T-cell (primary cell): ENCODE measurements at places on chromosomes 1 and 21.

GRCh38 chr21:25405984-25406383, 201.3 kb downstream of the MRPL39 start:
- H3K4me3 ChIP-seq, result no peak overlapping the region
- H3K27ac ChIP-seq, result no peak overlapping the region
- no peak for DNase-seq
- no peaks in the 10 kb centered on the region for H3K36me3 ChIP-seq
- no peaks in the 10 kb centered on the region for H3K27me3 ChIP-seq
- no peaks in the 10 kb centered on the region for H3K4me1 ChIP-seq

- no peaks in the 10 kb centered on the region for H3K4me1 ChIP-seq
- DNase-seq, result no peak
- no peak overlapping the region for H3K27ac ChIP-seq
These were observed 120.7 kb upstream of the CSF3R start for GRCh38 chr1:36603461-36603860.

- H3K27ac ChIP-seq, result no peak overlapping the region
- no peaks in the 10 kb centered on the region for H3K27me3 ChIP-seq
- H3K4me1 ChIP-seq, result peaks cover 31% of the 10 kb centered on the region
- peaks cover 16% of the 10 kb centered on the region for H3K36me3 ChIP-seq
- no peak overlapping the region for H3K4me3 ChIP-seq
These were observed 2.0 kb upstream of the EFNA4 start for GRCh38 chr1:155061381-155062150.

GRCh38 chr1:234502785-234503184, 23.8 kb upstream of the TARBP1 start:
- H3K4me3 ChIP-seq, result no peak overlapping the region
- H3K36me3 ChIP-seq, result no peaks in the 10 kb centered on the region
- no peaks in the 10 kb centered on the region for H3K4me1 ChIP-seq
- no peaks in the 10 kb centered on the region for H3K27me3 ChIP-seq

DNA sequence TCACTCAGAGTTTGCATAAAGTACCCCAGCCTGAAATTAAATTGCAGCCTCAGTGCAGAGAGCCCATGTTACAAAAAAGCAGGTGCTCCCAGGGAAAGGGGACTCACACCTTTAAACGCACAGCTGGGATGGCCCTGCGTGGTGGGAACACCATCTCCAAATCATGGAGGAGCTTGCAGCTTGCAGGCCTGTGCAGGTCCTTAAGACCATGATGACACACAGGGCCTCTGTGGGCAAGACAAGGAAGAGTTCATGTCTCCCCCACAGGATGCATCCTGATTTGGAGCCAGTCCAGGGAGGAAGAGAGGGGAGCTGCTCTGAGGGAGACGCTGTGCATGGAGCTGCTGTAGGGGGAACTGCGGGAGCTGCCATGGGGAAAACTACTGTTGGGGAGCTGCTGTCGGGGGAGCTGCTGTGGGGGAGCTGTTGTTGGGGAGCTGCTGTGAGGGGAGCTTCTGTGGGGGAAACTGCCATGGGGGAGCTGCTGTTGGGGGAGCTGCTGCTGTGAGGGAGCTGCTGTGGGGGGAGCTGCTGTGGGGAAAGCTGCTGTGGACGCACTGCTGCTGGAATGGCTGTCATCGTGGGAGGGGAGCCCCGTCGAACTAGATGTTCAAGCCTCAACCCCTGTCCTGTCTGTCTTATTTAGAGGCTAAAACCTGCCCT, 113.9 kb downstream of the MATN1 start:
- no peaks in the 10 kb centered on the region for H3K4me1 ChIP-seq
- no peak for DNase-seq
- no peaks in the 10 kb centered on the region for H3K27me3 ChIP-seq
- H3K4me3 ChIP-seq, result no peak overlapping the region
- no peaks in the 10 kb centered on the region for H3K36me3 ChIP-seq
- no peak overlapping the region for H3K27ac ChIP-seq

DNA sequence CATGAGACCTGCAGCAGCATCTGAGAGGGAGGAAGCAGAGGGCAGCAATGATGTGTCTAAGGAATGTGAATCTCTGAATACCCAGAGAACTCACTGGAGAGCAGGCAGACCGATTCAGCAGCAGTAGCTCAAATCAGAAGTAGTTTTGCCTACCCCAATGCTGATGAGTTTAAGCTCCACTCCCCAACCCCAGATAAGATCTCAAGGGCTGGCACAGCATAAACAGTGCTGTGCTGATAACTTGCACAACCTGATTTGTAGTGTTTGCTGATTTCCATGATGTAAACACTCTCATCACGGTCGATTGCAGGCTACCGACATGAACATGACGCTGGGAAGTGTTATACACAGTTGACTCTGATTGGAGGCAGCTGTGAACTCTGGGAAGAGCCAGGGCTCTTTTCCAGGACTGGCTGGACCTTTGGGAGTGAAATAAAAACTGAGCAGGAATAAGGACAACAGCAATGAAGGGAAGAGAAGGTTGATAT, 11.2 kb upstream of the HMGCS2 start:
- peaks cover 5% of the 10 kb centered on the region for H3K27me3 ChIP-seq
- no peaks in the 10 kb centered on the region for H3K4me1 ChIP-seq
- H3K36me3 ChIP-seq, result no peaks in the 10 kb centered on the region

DNA sequence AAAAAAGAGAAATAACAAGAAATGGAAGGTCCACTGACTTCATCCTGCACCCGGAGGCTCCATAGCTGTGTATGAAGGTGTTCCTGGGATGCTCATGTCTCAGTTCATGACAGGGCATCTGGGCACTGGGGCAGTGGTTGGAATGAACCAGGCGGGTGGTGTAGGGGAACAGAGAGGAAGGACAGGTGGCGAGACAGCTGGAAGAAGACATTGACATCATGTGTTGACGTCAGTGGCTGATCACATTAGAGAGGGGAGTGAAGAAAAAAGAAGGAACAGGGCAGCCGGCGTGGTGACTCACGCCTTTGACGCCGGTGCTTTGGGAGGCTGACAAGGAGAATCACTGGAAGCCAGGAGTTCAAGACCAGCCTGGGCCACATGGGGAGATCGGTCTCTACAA, 50.1 kb downstream of the HUNK start:
- no peaks in the 10 kb centered on the region for H3K36me3 ChIP-seq
- no peaks in the 10 kb centered on the region for H3K4me1 ChIP-seq
- peaks cover 14% of the 10 kb centered on the region for H3K27me3 ChIP-seq
- no peak overlapping the region for H3K4me3 ChIP-seq
- DNase-seq, result no peak

- no peaks in the 10 kb centered on the region for H3K27me3 ChIP-seq
- no peak overlapping the region for H3K4me3 ChIP-seq
These were observed 201.6 kb upstream of the KCNK2 start for GRCh38 chr1:214880956-214881355.

- no peak overlapping the region for H3K4me3 ChIP-seq
- H3K4me1 ChIP-seq, result peaks cover 14% of the 10 kb centered on the region
- H3K27me3 ChIP-seq, result no peaks in the 10 kb centered on the region
- H3K27ac ChIP-seq, result no peak overlapping the region
These were observed 2.2 kb upstream of the RUNX3 start for GRCh38 chr1:24932284-24932683.

- no peak for DNase-seq
- no peak overlapping the region for H3K27ac ChIP-seq
- H3K4me1 ChIP-seq, result no peaks in the 10 kb centered on the region
These were observed 56.9 kb downstream of the LPAR3 start for GRCh38 chr1:84836145-84836544.

DNA sequence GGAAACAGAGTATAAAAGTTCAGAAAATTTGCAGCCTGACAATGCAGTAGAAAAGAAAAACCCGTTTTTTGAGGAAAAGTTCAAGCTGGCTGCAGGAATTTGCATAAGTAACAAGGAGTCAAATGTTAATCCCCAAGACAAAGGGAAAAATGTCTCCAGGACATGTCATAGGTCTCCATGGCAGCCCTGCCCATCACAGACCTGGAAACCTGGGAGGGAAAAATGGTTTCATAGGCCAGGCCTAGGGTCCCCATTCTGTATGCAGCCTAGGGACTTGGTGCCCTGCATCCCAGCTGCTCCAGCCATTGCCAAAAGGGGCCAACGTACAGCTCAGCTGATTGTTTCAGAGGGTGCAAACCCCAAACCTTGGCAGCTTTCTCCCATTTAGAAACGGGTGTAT, 3.6 kb upstream of the KCNT2 start:
- H3K27me3 ChIP-seq, result peaks cover 16% of the 10 kb centered on the region
- peaks cover 4% of the 10 kb centered on the region for H3K4me1 ChIP-seq
- H3K4me3 ChIP-seq, result no peak overlapping the region
- H3K27ac ChIP-seq, result no peak overlapping the region
- no peaks in the 10 kb centered on the region for H3K36me3 ChIP-seq
- no peak for DNase-seq

DNA sequence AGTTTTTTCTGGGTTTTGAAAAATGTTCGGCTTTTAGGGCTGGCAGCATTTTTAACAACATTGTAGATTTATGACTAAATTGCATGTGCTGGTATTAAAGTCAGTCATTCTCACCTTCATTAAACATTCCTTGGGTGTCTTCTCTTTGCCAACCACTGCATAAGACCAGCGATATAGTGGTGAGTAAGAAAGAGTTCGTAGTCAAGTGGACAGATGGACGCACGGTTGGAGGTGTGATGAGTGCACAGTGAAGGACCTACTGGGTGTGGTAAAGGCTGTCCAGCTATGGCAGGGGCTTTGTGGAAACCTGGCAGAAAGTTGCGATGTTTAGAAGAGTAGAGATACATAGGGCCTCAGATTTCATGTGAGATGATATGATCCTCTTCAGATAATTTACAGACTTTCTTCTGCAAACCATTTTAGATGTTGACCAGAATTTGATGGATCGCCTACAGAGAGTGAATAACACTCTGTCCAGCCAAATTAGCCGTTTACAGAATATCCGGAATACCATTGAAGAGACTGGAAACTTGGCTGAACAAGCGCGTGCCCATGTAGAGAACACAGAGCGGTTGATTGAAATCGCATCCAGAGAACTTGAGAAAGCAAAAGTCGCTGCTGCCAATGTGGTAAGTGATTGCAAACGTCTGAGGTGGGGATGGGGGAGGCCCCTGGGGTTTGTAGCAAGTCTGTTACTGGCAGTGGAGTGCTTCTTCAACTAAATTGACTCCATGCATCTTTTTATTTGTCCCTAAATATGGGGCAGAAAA, 56.0 kb upstream of the LAMC2 start:
- H3K36me3 ChIP-seq, result no peaks in the 10 kb centered on the region
- no peaks in the 10 kb centered on the region for H3K27me3 ChIP-seq
- no peak for DNase-seq
- no peak overlapping the region for H3K4me3 ChIP-seq
- H3K27ac ChIP-seq, result no peak overlapping the region
- no peaks in the 10 kb centered on the region for H3K4me1 ChIP-seq

- no peak overlapping the region for H3K4me3 ChIP-seq
- DNase-seq, result no peak
- peaks cover 19% of the 10 kb centered on the region for H3K36me3 ChIP-seq
- no peaks in the 10 kb centered on the region for H3K27me3 ChIP-seq
These were observed 20.4 kb downstream of the C21orf91 start for GRCh38 chr21:17798796-17799195.

DNA sequence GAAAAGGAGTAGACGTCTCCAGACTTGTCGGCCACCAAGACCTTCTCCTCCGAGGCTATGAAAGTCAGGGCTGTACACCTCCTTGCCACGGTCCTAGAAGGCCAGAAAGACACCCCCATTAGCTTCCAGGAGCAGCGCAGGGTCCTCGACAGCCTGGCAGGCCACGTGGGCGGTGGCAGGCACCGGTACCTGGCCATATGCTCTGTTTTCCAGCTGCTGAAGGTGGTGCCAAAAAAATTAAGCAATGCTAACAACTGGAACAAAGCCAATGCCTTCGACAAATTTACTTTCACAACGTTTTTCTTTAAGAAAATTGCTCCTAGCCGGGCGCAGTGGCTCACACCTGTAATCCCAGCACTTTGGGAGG, 15.9 kb downstream of the WDR4 start:
- peaks cover 72% of the 10 kb centered on the region for H3K36me3 ChIP-seq
- no peak overlapping the region for H3K4me3 ChIP-seq
- no peaks in the 10 kb centered on the region for H3K27me3 ChIP-seq
- H3K27ac ChIP-seq, result no peak overlapping the region
- DNase-seq, result no peak
- no peaks in the 10 kb centered on the region for H3K4me1 ChIP-seq
